Heart left ventricle (tissue), 16 donors: ENCODE measurements at places on chromosomes 16 and 17.

GRCh38 chr17:44331249-44331760, 6.7 kb upstream of the SLC25A39 start:
- no peak overlapping the region for H3K27ac ChIP-seq
- no peaks in the 10 kb centered on the region for H3K36me3 ChIP-seq
- H3K4me1 ChIP-seq = peaks cover 9% of the 10 kb centered on the region
- no peak overlapping the region for H3K4me3 ChIP-seq
- H3K27me3 ChIP-seq = no peaks in the 10 kb centered on the region

GRCh38 chr17:64572682-64573154, 65.9 kb downstream of the CEP95 start:
- no peaks in the 10 kb centered on the region for H3K27me3 ChIP-seq
- peak overlapping the region; percentile 32 for H3K27ac ChIP-seq
- no peak for DNase-seq
- no peak overlapping the region for H3K4me3 ChIP-seq
- peaks cover 7% of the 10 kb centered on the region for H3K4me1 ChIP-seq

GRCh38 chr16:15899538-15900100, 11.2 kb upstream of the CEP20 start:
- no peak overlapping the region for H3K4me3 ChIP-seq
- no peaks in the 10 kb centered on the region for H3K36me3 ChIP-seq
- H3K4me1 ChIP-seq = no peaks in the 10 kb centered on the region
- H3K27me3 ChIP-seq = no peaks in the 10 kb centered on the region
- no peak overlapping the region for H3K27ac ChIP-seq

GRCh38 chr17:49634485-49634860, 43.4 kb downstream of the SPOP start:
- H3K27me3 ChIP-seq = no peaks in the 10 kb centered on the region
- no peaks in the 10 kb centered on the region for H3K36me3 ChIP-seq
- peak overlapping the region; percentile 35 for H3K27ac ChIP-seq
- no peak for DNase-seq
- H3K4me1 ChIP-seq = peaks cover 25% of the 10 kb centered on the region

GRCh38 chr17:56718515-56718914, 115.2 kb downstream of the C17orf67 start:
- H3K4me1 ChIP-seq = no peaks in the 10 kb centered on the region
- no peak overlapping the region for H3K27ac ChIP-seq
- H3K27me3 ChIP-seq = no peaks in the 10 kb centered on the region

- no peak overlapping the region for H3K4me3 ChIP-seq
- peaks cover 75% of the 10 kb centered on the region for H3K36me3 ChIP-seq
- H3K4me1 ChIP-seq = peaks cover 10% of the 10 kb centered on the region
- DNase-seq = no peak
- no peaks in the 10 kb centered on the region for H3K27me3 ChIP-seq
These were observed 12.3 kb downstream of the XYLT2 start for GRCh38 chr17:50358177-50358576.

GRCh38 chr16:10077861-10078260, 104.4 kb downstream of the GRIN2A start:
- no peak overlapping the region for H3K27ac ChIP-seq
- no peaks in the 10 kb centered on the region for H3K27me3 ChIP-seq
- no peaks in the 10 kb centered on the region for H3K36me3 ChIP-seq
- DNase-seq = no peak

- H3K4me3 ChIP-seq = no peak overlapping the region
- DNase-seq = no peak
- no peaks in the 10 kb centered on the region for H3K27me3 ChIP-seq
These were observed 70.0 kb downstream of the IRX6 start for GRCh38 chr16:55393991-55394390.

GRCh38 chr17:60750640-60751039, 73.0 kb downstream of the BCAS3 start:
- no peak overlapping the region for H3K27ac ChIP-seq
- H3K36me3 ChIP-seq = no peaks in the 10 kb centered on the region
- H3K27me3 ChIP-seq = no peaks in the 10 kb centered on the region
- H3K4me3 ChIP-seq = no peak overlapping the region
- no peaks in the 10 kb centered on the region for H3K4me1 ChIP-seq

DNA sequence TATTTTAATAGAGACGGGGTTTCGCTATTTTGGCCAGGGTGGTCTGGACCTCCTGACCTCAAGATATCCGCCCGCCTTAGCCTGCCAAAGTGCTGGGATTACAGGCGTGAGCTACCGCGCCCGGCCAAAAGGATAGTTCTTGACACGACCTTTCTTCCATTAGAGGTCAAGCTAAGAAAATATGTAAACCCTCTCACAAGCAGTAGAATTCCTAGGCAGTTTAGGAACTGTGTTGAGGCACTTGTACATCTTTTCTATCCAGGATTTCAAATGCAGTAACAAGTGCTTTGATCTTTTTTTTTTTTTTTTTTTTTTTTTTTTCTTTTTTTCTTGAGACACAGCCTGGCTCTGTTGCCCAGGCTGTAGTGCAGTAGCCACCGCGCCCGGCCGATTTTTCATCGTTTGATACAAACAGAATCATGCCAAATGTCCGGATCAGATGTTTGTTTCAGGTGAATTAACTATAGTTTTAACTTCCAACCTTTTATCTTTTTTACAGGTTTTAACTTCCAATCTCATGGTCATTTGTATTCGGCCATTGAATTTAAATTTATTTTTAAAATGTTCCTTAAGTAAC, 1.5 kb upstream of the ARL6IP1 start:
- H3K36me3 ChIP-seq = peaks cover 9% of the 10 kb centered on the region
- H3K27ac ChIP-seq = peak overlapping the region; percentile 90
- H3K4me1 ChIP-seq = peaks cover 52% of the 10 kb centered on the region
- no peak for DNase-seq
- H3K4me3 ChIP-seq = no peak overlapping the region

- peaks cover 9% of the 10 kb centered on the region for H3K4me1 ChIP-seq
- H3K27ac ChIP-seq = peak overlapping the region; percentile 68
- no peaks in the 10 kb centered on the region for H3K36me3 ChIP-seq
- no peak for DNase-seq
- H3K4me3 ChIP-seq = no peak overlapping the region
These were observed 19.5 kb downstream of the CBX4 start for GRCh38 chr17:79819534-79820276.

GRCh38 chr17:7384489-7385081, 3.7 kb downstream of the TNK1 start:
- H3K27ac ChIP-seq = no peak overlapping the region
- no peaks in the 10 kb centered on the region for H3K27me3 ChIP-seq
- H3K4me3 ChIP-seq = peak overlapping the region; percentile 51
- no peak for DNase-seq
